ENCODE measurements at places on chromosomes 12 and 14.
A peak's percentile ranks its signal among the peaks of the same experiment; 100 is the strongest.

DNA sequence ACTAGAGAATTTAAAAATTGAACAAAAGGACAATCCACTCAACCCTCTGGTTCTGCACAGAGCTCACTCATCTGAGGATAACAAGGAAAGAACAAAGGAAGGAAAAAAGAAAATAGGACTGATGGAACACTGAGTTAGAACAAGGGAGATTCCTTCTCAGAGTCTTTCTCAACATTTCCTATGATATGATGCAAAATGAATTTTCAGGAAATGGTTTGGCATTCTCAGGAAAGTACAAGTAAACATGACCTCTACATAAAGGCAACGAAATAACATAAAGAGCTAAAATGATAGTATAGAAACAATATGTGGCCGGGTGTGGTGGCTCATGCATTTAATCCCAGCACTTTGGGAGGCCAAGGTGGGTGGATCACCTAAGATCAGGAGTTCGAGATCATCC is 135.8 kb downstream of the ITPR2 start:
- DNase-seq, result no peak

DNA sequence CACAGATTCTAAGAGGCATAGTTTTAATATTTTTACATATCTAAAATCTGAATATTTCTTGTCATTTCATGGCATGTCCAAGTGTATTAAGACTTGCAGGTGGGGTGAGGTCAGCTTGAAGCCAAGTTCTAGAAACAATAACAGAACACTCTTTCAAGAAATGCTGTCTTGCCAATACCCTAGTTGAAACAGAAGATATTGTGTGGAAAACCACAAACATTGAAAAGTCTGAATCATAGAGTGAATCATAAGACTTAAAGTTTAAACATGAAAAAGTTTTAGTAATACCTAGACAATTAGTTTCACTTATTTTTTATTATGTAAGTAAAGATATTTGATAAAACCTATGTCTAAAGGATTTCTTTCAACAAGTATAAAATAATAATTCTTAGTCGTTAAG is 191.5 kb upstream of the CAND1 start:
- no peak for DNase-seq

DNA sequence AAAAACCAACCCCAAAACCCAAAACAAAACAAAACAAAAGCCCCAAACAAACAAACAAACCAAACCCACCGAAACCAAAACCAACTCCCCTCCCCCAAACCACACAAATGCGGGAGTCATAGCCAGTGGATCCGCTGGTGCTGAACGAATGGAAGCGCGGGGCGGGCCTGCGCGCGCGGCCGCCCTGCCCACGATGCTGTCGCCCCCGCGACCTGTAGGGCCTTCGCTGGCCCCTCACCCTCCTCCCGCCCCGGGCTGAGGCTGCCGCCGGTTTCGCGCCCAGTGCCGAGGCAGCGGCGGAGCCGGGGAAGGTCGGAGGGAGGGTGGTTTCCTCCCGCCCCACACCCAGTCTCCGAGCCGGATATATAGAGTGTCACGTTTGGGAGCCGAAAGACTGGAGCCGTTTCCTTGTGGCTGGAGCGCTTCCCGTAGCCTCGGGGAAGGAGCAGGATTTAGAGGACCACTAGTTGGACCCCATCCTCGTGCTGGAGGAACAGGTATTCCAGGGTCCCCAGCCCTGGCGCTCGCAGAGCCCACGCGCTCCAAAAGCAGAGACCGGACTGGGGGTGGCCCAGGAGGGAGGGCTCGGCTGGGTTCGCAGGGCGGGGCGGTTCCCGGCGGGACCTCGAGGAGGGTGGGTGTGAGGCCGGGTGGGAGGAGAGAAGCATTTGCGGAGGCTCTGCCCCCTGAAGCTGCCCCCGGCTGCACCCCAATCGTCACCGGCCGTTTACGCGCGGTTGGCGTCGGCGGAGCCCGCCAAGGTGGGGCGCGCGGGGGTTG is at the start of gene FAR2:
Gene FAR2 (plus strand): TSS at position 368 of the 780 bp plus-strand sequence. CDS start 121,172 bp downstream, outside the sequence.
- peak; percentile 15 for DNase-seq

DNA sequence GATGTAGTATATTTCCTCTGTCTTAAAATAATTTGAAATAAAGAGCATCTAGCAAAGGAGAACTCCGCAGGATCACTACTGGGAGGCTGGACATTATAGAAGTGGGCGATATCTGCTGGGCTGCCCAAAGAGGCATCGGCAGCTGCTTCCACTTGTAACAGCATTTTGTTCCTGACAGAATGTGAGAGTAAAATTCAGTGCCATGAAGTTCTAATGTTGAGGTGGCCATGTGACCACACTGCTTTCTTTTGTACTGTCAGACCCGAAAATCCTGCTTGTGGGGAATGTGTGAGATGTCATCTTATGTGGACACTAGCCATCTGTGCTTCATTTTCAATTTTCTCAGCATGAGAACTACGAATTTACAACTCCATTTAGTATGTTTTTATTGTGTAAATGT is 151.9 kb downstream of the ACSS3 start:
- DNase-seq, result no peak

- DNase-seq, result no peak
These were observed 243.5 kb upstream of the NOVA1 start for GRCh38 chr14:26841326-26841725.

GRCh38 chr14:99214701-99215100 is 57.3 kb downstream of the BCL11B start:
- DNase-seq, result no peak

DNA sequence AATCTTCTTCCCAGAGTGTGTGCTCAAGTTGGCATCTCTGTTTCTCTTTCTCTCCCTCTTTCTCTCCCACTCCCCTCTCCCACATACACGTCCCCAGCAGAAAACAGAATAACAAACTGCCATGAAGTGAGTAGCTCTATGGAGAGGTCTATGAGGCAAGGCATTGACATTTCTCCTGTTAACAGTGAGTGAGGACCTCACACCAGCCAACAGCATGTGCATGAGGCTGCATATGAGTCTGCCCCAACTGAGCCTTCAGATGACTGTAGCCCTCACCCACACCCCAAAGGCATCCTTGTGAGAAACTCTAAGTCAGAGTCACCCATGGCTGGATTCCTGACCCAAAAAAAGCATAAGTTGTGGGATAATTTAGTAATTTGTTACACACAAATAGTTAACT is 50.4 kb downstream of the MAGOHB start:
- DNase-seq, result no peak

DNA sequence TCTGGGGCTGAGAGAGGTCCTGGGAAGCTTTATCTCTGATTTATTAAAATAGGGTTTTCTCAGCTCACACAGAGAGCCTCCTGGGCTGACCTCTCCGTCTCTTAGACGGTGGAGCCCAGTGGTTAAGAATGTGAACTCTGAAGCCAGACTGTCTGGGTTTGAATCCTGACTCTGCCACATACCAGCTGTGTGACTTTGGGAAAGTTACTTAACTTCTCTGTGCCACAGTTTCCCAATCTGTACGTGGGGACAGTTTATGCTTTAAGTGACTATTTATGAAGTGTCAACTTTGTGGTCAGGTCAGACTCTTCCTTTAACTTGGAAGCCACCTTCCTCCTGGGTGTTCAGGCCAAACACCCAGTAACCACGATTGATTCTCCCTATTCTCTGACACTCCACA is 290.9 kb downstream of the AACS start:
- DNase-seq, result no peak

DNA sequence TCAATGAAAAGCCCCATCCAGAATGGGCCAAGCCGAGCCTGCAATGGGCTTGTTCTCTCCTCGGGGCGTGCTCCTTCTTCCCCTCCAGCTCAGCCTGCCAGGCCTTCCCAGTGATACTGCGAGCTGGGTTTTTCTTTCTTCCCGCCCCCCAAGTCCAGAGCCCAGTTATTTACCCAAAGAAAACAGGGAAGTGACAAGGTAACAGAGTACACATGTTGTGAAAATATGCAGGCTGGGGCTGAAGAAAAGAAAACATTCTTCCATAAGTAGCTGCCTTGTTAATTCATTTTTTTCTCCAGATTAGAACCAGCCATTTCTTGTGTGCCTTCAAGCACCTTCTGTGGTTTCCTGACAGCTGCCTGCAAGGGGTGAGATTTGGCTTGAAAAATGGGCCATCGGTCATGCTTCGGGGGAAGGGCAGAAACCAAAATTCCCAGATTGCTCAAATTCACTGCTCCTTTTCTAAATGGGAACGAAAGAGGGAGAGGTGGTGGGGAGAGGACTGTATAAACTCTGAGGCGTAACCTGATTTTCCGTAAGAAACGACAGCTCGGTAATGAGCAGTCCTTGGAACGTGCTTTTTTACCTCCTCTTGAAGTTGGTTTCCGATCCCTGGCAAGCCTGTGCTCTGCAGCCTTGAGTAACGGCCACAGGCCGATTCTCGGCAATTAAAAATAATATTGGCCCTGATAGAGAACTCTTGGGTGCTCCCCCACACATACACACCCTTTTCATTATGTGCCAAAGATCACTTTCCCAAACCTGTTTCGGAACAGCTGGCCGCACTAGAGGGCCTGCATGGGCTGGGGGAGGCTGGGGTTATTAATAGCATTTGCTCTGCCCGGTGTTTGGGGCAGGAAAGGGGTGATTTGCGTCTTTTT is 229.4 kb downstream of the ZFP36L1 start:
- no peak for DNase-seq

DNA sequence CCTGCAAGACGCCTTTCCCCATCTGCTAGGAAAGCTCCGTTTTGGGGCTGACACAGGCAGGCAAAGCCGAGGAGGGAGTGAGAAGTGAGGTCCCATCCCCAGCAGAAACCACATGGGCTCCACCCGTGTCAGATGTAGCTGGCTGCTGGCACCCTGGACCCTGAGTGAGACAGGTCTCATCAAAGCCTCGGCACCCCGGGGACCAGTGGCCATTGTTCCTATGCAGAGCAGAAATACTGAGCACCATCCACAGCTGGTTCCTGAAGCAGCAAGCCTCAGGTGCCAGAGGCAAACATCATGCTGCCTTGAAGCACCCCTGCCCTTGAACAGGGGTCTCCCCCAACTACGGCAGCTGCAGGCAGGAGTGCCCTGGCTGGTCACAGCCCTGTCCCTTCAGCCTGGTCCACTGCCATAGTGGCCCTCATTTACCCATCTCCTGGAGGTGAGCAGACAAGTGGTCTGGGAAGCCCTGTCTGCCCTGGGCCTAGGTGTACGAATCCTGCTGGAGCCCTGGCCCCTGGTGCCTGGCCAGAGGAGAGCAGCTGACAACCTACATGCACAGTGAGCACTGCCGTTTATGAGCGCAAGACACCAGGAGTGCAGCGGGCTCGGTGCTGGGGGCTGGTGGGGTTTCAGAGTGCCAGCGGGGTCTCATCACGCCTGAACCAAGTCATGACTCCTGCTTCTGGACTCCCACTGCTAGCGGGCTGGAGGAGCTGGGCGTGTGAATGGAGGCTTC is 289.8 kb upstream of the RTL1 start:
- no peak for DNase-seq

All from germinal center (tissue), 1 donor.